ENCODE measurements at places on chromosomes 16 and 17.

DNA sequence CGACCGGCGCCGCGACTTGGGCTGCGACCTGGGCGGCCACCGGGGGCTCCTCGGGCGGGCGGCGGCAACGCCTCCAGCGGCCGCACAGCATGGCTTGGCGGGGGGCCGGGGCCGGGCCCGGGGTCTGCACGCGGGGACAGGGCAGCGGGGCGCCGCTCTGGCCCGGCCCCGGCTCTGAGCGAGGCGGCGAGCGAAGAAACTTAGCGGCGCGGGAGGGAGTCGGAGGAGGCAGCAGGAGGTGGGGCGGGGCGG, at the start of gene PLCD3:
Gene PLCD3, minus strand, starts transcription at position 196 of the 252 bp plus-strand sequence. Its CDS starts 105 bp downstream, at position 91.
- DNase-seq: no peak

GRCh38 chr17:27846042-27846655, 45.8 kb upstream of the NOS2 start:
- DNase-seq: peak; percentile 8

DNA sequence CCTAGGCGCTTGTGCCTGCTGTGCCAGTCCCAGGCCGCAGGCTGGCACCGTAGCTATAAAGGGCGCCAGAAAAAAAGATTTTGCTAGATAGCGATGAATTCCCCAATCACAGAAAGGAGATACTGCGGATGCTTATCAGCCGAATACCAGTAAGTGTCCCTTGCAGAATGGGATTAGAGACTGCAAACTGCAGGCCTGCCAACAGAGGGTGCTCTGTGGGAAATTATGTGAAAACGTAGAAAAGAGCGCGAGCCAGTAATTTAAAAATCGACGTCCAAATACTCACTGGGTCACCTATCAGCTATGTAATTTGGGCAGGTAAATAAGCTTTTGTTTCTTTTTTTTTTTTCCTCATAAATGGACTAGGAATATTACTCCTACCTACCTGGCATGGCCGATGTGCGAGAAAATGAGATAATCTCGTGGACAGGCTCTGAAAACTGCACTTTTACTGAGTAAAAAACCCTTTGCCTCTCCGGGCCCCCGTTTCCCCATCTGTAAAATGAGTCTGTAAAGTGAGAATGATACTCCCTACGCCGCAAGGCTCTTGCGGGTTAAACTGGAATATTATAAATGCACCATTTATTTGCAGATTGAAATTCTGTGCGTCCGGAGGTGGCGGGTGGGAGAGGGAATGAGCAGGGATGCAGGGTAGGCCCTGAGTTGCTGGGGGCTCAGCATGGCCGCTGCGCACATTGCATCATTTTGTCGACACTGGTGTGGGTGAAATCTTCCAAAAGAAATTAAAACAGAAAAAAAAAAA, 1.2 kb upstream of the COG1 start:
- DNase-seq: peak; percentile 58

GRCh38 chr16:86181526-86181925, 282.6 kb downstream of the IRF8 start:
- DNase-seq: no peak

GRCh38 chr16:2904100-2904921, 7.4 kb upstream of the FLYWCH1 start:
- peak; percentile 74 for DNase-seq

- DNase-seq: no peak
Measured at GRCh38 chr17:11836508-11836907, 160.8 kb downstream of the ZNF18 start.

DNA sequence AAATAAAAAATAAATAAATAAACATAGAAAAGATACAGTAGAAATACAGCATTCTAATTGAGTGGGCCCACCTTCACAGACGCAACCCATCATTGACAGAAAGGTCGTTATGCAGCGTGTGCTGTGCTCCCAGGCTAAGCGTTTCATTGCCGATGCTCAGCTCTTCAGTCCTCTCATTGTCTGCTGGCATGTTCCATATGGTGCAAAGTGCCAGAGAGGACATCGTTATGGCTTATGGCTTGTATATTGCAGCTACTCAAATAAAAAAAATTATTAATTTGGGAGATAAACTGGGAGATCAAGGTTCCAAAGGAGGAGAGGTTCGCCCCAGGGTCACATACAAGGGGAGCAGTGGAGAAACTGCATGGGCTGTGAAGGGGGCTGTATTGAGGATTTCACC, 11.3 kb upstream of the UBALD2 start:
- no peak for DNase-seq

DNA sequence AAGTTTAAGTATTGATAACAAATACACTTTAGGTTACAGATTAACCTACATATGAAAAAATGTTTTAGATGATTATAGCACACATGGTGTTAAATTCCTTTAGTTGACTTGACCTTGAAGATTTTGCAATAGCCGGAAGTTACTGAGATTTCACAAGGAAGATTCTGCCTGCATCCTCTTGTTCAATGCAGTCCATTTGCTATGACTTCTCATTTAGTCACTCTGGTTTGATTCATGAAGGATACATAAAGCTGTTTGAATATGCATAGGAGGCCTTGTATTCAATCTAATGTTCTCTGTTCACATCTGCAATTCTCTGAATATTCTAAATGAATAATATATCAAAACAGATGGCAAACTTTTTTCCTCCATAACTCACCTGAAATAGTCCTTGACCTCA, 870.2 kb upstream of the GOT2 start:
- no peak for DNase-seq

GRCh38 chr17:29603109-29603674, 10.3 kb downstream of the ANKRD13B start:
- DNase-seq: no peak

DNA sequence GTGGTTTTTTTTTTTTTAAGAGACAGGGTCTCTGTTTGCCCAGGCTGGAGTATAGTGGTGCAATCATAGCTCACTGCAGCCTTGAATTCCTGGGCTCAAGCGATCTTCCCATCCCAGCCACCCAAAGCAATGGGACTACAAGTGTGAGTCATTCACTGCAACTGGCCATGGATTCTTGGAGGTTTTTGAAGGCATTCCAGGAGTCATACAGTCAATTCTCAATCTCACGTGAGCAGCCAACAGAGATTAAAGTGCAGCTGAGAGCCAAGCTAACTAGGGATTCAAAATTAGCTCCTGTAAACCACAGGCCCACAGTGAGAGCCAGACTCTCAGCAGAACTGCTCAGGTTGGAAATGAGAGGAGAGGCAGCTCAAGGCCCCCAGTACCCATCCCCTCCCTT, 30.2 kb downstream of the XPO6 start:
- DNase-seq: no peak

DNA sequence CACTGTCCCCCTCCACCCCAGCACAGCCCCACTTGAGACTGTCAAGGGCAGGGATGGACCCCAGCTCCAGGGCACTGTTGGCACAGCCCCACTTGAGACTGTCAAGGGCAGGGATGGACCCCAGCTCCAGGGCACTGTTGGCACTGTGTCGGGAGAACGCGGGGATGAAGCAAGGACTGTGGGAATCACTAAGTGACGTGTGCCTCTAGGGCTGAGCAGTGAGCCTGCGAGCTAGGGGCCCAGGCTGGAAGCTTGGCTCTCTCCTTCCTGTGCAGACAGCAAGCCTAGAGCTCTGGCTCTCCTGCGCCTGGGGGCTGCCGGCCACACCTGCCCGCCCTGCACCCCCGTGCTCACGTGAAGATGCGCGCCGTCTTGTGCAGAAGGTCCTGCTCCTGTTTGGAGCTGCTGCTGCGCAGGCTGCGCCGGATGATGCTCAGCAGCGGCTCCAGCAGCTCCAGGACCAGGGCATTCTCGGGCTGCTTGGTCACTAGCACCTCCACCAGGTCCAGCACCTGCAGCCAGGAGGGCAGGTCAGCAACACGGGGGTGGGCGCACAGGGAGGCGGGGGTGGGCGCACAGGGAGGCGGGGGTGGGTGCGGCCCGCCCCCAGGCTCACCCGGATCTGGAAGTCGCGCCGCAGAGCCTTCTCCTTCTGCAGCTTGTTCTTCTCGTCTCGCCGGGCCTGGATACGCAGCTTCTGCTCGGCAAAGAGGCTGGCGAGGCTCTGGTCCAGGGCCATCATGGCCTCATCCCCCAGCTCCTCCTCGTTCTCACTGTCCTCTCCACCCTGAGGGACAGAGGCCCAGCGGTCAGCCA, 10.8 kb downstream of the MYBBP1A start:
- no peak for DNase-seq

Data from stimulated activated CD4-positive, alpha-beta T cell treated with anti-CD3 and anti-CD28 coated beads, Interleukin-12 subunit alpha, Interleukin-12 subunit beta, amount 100 ng/mL, for 4 hours (primary cell).